ENCODE measurements at places on chromosomes 6 and 20.

- DNase-seq: no peak
Measured at GRCh38 chr20:37389844-37390275, 43.9 kb downstream of the SRC start.

DNA sequence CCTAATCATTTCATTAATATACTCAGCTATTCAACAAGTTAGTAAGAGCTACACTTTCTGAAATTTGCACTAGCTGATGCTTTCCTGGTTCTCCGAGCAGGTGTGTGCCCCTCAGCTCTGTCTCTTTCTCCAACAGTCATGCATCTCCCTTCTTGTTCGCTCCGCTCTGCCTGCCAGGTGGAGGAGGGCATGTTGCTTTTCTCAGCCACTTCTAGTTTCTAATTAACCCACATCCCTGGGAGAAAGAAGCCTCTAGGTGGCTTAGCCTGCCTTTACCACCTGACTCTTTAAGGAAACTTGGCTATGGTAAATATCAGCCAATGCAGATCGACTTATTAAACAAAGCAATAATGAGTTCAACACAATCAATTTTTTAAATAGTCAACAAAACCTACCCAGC, 34.2 kb downstream of the LRFN2 start:
- no peak for DNase-seq

DNA sequence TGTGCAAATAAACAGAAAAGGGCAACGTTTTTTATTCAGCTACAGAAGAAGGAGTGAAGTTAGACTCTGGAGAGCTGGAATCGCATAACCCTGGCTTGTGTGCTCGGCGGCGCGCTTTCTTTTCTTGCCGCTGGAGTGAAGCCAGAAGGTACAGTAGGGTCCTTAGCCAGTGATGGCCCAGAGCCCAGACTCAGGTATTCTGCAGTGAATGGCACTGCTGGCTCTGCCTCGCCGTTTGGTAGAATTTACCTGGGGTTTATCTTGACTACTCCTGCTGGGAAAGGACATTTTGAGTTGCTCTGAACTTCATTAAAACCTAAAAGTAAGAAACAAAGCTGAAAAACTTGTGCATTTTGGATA, 56.9 kb upstream of the TIAM2 start:
- no peak for DNase-seq

DNA sequence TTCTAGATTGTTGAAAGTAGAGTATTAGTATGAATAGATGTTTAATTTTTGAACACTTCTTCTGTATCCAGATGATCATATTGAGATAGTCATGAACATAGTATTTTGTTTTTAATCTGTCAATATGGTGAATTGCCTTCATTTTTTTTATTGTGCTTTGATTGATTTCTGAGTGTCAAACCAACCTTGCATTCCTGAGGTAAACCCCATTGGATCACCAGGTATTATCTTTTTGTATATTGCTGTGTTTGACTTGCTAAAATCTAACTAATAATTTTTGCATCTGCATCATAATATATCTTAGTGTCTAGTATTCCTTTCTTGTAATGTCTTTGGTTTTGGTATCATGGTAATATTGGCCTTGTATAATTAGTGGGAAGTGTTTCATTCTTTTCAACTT, 25.5 kb downstream of the SERPINB1 start:
- DNase-seq: no peak

- DNase-seq: no peak
Measured at GRCh38 chr6:75386050-75386770, 101.6 kb upstream of the TMEM30A start.

All from stimulated activated CD4-positive, alpha-beta T cell treated with anti-CD3 and anti-CD28 coated beads, Interleukin-1b, Interleukin-23, amount 100 ng/mL, for 1 hour (primary cell).